ENCODE measurements at places on chromosomes 12 and 14.

- DNase-seq = no peak
Observed at GRCh38 chr14:102785595-102785963, 8.3 kb downstream of the TRAF3 start.

GRCh38 chr12:8483079-8483478 lies 27.3 kb downstream of the CLEC6A start:
- no peak for DNase-seq

DNA sequence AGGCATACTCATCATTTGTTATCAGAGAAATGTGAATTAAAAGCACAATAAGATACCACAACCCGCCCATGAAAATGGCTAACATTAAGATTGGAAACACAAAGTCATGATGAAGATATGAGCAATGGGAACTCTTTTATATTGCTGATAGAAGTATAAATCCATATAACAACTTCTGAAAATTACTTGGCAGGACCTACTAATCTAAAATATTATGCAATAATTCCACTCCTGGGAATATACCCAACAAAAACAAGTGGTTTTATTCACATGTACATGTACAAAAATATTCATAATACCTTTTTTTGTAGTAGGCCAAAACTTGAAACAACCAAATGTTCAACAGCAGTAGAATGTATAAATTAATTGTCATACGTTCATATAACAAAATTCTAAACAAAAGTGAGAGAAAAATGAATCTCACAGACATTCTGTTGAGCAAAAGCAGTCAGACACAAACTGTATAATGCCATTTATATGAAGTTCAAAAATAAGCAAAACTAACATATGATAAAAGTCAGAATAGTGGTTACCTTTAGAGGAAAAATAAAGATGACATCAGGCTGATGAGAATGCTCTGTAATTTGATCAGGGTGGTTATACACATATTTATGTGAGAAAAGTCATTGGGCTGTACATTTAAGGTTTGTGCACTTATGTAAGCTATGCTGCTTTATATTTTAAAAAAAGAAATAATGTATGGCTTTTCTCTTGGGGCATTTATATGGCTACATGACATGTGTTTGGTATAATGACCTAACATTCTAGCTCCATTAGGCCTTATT lies 309.2 kb upstream of the KITLG start:
- DNase-seq = no peak

GRCh38 chr12:40560848-40561247 lies 131.4 kb upstream of the CNTN1 start:
- no peak for DNase-seq

- no peak for DNase-seq
Observed at GRCh38 chr12:113899561-113900471, 66.3 kb downstream of the RBM19 start.

GRCh38 chr14:23068789-23069412 lies 11.6 kb upstream of the CDH24 start:
- DNase-seq = peak; percentile 89

DNA sequence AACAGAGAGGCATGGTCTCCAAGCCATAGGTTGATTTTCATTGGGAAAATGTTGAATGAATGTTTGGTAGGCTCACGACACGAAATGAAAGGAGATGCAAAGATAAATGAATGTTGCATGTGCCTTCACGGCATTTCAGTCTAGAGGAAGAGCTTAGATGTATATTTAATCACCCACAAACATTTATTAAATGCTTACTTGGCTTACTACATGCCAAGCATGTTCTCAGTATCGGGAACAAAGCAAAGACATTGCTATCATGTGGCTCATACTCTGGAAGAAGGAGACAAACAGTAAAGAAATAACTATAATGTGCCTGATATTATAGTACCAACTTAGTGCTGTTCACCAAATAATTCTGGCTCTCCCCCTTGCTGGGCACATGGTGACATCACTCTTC lies 133.5 kb downstream of the LLPH start:
- DNase-seq = no peak

DNA sequence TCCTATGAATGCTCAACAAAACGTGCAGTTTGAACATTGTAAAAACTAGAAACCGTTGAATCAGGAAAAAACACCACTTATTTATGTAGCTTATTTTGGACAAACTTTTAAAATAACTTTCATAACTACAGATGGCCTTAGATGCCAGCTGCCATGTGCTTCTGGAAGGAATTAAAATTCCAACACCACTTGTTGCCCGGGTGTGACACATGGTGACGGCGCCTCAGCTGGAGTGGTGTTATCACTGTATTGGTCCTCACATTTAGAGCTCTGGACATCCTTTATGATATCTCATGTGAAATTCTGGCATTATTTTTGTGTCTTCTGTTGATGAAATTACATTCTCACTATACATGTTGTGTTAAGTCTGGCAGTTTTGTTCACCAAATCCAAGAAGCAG lies 211.0 kb downstream of the IPO8 start:
- DNase-seq = no peak

GRCh38 chr12:41485203-41485602 lies 297.1 kb downstream of the PDZRN4 start:
- DNase-seq = no peak

GRCh38 chr14:35760143-35760542 lies 49.0 kb downstream of the RALGAPA1 start:
- no peak for DNase-seq

DNA sequence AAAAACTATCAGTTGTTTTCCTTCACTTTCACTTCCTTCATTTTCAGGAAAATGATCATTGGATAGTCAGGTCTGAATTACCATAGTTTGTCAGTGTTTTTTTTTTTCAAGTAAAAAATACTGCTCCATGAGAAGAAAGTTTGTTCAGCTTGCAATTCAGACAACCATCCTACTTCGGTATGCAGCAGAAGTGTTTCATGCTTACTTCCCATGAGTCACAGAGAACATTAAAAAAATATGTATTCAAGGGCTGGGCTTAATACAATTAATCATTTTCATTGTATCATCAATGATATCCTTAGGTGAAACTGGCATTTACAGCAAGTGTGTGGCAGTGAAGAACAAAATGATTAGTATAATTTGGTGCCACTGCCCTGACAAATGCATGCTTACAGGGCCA lies 21.6 kb downstream of the PYM1 start:
- no peak for DNase-seq

- DNase-seq = no peak
Observed at GRCh38 chr12:39771456-39771855, 151.9 kb upstream of the ABCD2 start.

DNA sequence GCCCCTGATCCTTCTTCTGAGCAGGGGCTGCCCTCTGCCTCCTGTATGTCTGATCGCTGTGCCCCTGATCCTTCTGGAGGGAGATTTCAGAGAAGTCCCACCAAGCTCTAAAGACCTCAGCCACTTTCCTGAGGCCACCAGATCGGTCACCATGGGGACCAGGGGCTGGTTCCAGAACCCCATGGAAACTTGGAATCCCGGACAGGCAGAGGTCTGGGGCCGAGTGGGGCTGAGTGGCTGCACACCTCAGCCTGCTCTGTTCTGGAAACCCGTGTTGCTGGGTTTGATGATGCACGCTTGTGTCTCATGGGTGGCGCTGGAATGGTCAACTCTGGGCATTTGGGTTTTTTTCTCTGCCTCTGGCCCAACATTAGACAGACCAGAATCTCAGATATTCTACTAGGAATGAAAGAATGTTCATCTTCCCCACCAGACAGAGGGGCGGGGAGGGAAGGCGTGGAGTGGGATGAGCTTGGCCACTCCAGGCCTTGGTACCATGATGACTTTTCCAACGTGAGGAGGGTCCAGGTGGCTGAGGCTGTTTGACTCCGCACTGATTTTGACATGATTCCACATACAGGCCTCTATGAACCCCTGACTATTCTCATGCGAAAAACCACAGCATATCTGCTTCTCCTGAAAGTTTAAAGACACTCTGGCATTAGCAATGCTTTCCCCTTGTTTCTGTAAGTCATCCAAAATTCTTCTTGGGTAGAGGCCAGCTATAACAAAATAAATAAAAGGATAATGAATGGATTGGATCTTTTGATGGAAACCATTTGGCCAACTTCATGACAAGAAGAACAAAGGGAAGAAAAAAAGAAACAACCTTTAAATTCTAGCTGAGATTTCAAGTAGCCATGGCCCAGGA lies 114.5 kb downstream of the ADGRD1 start:
- DNase-seq = peak; percentile 15

DNA sequence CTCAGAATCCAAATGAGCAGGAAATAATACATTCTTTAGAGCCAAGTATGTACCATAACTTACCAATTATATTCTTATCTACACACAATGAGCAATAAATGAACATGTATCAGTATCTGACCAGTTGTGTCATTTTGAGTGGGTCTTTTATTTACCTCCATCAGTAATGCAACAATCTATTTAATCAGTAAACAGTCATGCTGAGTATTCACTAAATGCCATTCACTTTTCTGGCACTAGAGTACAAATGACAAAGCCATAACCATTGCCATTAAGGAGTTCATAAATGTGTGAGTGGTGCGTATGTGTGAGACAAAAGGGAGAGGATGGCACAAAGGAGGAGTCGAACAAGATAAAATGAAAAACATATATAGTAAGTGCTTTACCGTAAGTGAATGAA lies 1.5 kb upstream of the STRAP start:
- DNase-seq = no peak

GRCh38 chr14:30573966-30574365 lies 15.0 kb downstream of the G2E3 start:
- DNase-seq = no peak

GRCh38 chr12:70110085-70110484 lies 133.1 kb upstream of the CNOT2 start:
- DNase-seq = no peak

DNA sequence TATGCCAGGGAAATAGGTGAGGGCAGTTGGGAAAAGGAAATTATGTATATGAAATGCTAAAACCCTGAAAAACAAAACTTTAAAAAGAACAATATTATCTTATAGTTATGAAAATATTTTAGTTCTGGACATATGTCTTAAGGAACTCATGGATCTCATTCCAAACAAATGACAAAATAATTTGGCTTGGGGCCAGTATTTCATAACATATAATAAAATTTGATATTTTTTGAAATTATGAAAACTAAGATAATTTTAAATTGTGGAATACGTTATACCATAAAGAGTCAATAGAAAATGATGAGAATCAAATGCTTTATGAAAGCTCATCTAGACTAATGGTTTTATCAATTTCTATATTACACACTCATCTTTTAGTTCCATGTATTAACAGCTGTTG lies 173.8 kb upstream of the DCN start:
- no peak for DNase-seq

DNA sequence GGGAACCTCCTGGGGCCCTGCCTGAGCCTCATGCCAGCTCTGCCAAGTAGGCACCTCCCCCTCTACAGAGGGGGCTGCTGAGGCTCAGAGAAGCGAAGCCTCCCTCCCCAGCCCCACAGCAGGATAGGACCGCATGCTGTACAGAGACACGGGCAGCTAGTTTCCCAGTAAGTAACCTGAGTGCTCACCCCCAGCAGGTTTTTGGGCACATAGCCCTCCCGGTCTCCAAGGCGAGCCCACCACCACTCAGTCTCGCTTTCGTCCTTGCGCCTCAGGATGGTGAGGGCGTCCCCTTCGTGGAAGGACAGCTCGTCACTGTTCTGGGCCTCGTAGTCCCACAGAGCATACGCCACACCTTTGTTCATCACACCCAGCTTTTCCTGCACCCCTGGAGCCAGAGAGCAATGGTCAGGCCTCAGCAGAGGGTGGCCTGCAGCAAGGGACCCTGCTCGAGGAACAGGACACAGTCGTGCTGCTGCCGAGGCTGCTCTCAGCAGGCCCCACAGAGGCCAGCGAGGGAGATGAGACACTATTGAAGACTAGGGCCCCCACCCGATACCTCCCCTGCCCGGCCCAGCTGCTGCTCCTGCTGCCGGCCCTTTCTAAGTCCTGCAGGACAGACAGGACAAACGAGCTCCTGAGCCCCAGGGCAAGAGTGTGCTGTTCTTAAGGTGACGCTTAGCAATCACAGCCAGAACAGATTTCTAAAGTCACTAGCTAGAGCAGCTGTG lies 20.4 kb downstream of the ZFYVE21 start:
- peak; percentile 64 for DNase-seq

GRCh38 chr14:51203881-51204280 lies 36.2 kb upstream of the TMX1 start:
- no peak for DNase-seq

GRCh38 chr12:130639476-130640424 lies 76.3 kb downstream of the RIMBP2 start:
- DNase-seq = no peak

- DNase-seq = no peak
Observed at GRCh38 chr12:50751948-50752721, 11.8 kb upstream of the ATF1 start.

DNA sequence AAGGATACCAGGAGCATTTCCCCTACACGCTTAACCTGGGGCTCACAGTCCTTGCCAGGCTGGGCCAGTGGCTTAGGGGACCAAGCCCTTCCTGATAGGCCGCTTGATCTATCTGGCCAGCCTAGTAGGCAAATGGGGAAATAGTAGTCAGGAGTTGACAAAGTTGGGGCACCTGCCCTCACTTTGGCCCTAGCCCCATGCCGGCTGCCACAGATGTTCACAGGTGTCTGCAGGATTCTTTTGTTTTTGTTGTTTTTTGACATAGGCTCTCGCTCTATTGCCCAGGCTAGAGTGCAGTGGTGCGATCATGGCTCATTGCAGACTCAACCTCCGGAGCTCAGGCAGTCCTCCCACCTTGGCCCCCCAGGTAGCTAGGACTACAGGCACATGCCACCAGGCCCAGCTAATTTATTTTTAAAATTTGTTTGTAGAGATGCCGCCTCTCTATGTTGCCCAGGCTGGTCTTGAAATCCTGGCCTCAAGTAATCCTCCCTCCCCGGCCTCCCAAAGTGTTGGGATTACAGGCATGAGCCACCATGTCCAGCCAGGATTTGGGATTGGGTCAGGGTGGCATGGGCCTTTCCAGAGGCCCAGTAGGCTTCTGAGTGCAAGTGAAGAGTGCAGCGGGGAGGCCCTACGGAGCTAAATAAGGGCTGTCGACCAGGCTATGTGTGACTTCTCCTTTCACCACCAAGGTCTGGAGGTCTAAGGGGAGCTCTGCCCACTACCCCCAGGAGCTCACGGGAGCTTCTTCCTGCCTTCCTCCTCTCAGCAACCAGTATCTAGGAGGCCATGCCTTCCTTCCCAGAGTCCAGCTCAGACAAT lies 15.5 kb upstream of the HDAC7 start:
- DNase-seq = no peak

DNA sequence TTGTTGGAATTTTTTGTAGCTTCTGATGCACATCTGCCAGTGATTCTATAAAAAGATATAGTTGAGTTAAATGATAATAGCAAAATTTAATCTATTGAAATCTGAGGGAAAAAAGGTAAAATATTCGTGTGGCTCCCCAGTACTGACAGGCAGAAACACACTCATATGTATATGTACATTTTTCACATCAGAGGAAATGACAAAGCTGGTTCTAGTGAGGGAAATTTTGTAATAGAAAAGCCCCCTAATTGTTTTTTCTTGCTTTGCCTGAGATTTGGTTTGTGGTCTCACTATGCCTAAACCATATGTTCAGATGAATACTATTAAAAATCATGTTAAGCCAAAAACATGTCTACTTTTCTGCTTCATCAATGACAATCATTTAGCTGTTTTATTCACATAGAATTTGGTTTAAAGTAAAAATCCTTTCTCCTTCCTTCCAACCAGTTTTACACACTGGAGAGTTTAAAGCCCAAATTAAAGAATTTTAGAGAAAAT lies 203.5 kb downstream of the ANO6 start:
- no peak for DNase-seq

- peak; percentile 91 for DNase-seq
Observed at GRCh38 chr12:115341442-115341841, 657.5 kb upstream of the TBX3 start.

- DNase-seq = no peak
Observed at GRCh38 chr14:103382376-103382775, 2.8 kb upstream of the MARK3 start.

- no peak for DNase-seq
Observed at GRCh38 chr14:32998433-32998832, 59.8 kb downstream of the NPAS3 start.
